NCI-H524 treated with DMSO at 0.1 percent for 48 hours (cell line): ENCODE measurements at places on chromosomes 7 and 10.

DNA sequence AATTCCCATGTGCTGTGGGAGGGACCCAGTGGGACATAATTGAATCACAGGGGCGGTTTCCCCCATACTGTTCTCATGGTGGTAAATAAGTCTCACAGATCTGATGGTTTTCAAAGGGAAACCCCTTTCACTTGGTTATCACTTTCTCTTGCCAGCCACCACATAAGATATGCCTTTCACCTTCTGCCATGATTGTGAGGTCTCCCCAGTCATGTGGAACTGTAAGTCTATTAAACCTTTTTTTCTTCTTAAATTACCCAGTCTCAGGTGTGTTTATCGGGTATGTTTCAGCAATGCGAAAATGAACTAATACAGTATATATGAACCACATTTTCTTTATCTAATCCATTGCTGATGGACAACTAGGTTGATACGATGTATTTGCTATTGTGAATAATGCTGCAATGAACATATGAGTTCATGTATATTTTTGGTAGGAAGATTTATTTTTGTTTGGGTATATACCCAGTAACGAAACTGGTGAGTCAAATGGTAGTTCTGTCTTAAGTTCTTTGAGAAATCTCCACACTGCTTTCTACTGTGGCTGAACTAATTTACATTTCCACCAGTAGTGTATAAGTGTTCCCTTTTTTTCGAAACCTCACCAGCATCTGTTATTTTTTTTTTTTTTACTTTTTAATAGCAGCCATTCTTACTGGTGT is 70.0 kb upstream of the HGF start:
- no peak for DNase-seq

- no peak for DNase-seq
These were observed 51.3 kb downstream of the PRTFDC1 start for GRCh38 chr10:24900888-24901685.

- no peak for DNase-seq
These were observed 12.2 kb upstream of the HYCC1 start for GRCh38 chr7:23026164-23026563.

GRCh38 chr10:48601789-48602188 is 3.1 kb downstream of the ARHGAP22 start:
- no peak for DNase-seq

GRCh38 chr10:67011981-67012380 is 86.1 kb downstream of the LRRTM3 start:
- DNase-seq = no peak
